Activated naive CD4-positive, alpha-beta T cell treated with anti-CD3 and anti-CD28 coated beads, Interleukin-2, amount 50 U/mL, for 72 hours (primary cell): ENCODE measurements at places on chromosomes 11 and 22.
A peak's percentile ranks its signal among the peaks of the same experiment; 100 is the strongest.

- DNase-seq: no peak
These were observed 3.7 kb upstream of the RELT start for GRCh38 chr11:73372375-73372993.

GRCh38 chr11:95451261-95451660, 220.3 kb upstream of the SESN3 start:
- DNase-seq: no peak

DNA sequence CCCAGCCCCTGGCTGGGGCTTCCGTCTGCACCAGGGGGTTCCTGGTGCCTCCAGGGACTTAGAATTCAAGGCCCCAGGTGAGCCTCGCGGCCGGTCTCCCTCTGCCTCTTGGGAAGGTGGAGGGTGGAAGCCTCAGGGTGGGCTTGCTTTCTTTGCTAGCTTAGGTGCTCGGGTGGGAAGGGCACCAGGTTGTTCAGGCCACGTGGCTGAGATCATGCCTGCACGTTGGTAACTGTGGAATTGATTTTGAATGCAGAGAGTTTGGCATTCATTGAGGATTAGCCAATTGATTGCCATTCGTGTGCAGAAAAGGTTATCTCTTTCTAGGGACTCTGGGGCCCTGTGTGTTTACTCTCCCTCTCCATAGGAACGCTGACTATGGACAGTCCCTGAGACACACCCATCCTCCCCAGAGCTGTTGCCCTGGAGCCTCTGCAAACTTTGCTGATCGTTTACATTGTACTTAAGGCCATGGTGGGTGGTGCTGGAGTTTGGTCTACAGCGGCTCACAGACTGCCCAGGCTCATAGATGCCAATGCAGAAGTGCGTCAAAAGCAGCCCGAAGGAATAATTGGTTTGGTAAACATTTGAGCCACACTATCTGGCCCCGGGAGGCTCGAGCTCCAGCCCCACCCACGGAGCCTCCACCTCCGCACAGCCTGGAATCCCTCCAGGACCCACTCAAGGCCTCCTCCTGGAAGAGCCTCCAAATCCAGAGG, 1457.7 kb downstream of the BRD1 start:
- DNase-seq: no peak

GRCh38 chr11:73412308-73412707, 36.1 kb downstream of the RELT start:
- no peak for DNase-seq

- no peak for DNase-seq
These were observed 78.7 kb upstream of the DRD2 start for GRCh38 chr11:113553915-113554314.

DNA sequence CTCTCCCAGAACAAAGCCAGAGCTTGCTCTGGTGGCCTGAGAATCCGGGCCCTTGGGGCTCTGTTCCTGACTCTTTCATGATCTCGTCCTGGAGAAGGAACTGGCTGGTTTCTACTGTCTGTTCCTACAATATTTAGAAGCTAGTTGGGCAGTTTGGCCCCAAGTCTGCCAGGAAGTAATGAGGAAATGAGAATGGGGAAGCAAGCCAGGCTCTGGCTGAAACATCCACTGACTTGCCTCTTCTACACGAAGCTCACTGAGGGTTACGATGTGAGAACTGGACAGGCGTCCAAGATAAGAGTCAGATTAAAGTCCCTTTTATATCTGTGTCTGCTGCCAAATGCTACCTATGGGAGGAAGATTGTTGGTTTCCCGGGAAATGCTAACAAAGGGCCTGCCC, 110.0 kb upstream of the KIRREL3 start:
- DNase-seq: no peak

DNA sequence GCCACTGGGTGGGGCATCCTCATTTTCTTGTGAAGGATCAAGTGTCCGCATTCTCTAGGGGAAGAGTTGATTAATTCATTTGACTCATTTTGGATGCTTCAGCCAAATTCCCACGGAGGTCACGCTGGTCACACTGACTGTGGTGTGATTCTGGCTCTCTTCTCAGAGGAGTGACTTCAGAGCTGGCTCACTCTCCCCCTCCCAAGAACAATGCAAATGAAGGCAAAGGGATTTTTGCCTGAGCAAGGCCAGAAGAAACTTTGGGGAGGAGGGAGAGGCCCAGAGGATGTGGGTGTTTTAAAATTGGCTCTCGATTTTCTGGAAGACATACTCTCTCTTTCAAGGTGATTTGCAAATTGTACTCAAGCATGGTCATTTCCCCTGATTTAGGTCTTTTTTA, 51.1 kb upstream of the LMO2 start:
- no peak for DNase-seq

- no peak for DNase-seq
These were observed 58.3 kb downstream of the TMPRSS5 start for GRCh38 chr11:113647856-113648255.

DNA sequence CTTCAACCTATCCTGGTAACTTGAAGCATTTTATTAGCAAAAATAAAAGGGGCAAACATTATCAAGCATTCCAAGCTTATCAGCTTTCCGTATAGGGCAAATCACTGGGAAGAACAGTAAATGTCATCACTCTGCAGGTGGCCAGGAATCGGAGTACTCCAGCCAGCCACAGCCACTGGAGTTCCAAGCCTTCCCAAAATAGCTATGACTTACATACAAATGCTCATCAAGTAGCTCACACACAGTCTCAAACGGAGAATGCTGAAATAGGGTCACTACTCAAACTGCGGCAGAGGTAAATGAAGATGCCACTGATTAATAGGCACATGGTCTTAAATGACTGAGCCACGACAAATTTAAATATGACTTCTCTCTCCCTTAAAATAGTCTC, 2.1 kb downstream of the USP28 start:
- no peak for DNase-seq

GRCh38 chr11:126034039-126034932, 28.4 kb downstream of the CDON start:
- DNase-seq: no peak

GRCh38 chr22:29226351-29226981, 20.8 kb downstream of the EMID1 start:
- no peak for DNase-seq

GRCh38 chr22:38126928-38127668, 16.6 kb upstream of the BAIAP2L2 start:
- no peak for DNase-seq

DNA sequence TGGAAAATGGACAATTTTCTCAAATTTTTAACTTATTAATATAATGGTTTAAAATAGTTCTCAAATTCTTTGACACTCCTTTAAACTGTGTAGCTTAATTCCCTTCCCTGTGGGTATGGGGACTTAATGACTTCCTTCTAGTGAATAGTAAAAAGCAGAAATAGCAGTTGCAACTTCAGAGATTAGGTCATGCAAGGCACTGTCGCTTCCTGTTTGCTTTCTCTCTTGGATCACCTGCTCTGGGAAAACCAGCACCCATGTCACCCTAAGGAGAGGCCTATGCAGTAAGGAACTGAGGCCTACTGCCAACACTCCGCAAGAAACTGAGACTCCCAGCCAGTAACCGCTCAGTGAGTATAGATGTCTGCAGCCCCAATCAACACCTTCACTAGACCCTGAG, 5.5 kb upstream of the PANX3 start:
- no peak for DNase-seq

- no peak for DNase-seq
These were observed 75.9 kb upstream of the ARFGAP3 start for GRCh38 chr22:42932857-42933484.

DNA sequence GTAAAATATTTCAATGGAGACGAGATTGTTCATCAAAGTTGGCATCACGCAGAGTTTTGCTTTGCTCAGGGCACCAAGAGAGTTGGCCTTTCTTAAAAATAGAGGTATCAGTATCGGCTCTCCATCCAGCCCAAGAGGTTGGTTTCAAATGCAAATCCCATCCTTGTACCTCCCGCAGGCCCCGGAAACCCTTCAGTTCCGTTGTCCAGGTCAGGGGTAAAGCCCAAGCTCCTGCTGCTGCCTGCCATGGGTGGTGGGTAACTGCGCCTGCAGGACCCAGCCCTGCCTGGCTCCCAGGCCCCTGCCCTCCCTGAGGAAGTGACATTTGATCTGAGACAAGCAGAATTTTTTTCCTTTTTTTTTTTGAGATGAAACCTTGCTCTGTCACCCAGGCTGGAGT, 49.3 kb upstream of the RTL6 start:
- DNase-seq: peak; percentile 38

DNA sequence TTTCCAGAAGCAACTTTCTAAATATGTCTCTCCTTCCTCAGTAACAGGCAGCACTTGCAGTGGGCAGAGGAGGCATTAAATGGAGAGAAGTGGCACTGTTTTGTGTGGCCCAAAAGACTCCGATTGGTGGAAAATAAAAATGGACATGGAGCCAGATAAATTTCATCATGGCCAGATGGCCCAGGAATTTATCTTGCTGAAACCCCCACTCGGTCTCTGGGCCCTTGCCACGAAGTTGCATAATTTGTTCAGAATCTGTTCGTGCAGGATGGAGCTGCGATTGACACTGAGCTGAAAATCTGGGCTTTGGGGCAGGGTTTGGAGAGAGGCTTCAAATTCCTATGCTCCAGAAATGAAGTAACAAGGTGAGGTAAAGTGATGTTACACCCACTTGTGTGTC, 65.5 kb downstream of the C11orf91 start:
- DNase-seq: no peak

DNA sequence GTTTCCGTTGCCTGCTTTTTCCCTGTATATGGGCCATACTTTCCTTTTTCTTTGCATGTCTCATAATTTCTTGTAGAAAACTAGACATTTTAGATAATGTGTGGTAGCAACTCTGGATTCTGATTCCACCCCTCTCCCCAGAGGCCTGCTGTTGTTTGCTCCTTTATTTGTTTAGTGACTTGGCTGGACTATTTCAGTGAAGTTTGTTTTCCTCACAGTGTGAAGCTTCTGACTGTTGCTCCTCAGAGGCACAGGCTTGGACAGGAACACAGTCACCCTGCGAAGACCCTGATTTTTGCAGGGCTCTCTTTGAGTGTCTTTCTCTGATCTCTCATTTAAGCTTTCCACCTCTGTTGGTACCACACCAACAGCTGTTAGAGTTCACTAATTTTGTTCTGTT, 72.5 kb downstream of the SWAP70 start:
- DNase-seq: no peak

- no peak for DNase-seq
These were observed 46.8 kb upstream of the IGLL5 start for GRCh38 chr22:22840780-22841179.

DNA sequence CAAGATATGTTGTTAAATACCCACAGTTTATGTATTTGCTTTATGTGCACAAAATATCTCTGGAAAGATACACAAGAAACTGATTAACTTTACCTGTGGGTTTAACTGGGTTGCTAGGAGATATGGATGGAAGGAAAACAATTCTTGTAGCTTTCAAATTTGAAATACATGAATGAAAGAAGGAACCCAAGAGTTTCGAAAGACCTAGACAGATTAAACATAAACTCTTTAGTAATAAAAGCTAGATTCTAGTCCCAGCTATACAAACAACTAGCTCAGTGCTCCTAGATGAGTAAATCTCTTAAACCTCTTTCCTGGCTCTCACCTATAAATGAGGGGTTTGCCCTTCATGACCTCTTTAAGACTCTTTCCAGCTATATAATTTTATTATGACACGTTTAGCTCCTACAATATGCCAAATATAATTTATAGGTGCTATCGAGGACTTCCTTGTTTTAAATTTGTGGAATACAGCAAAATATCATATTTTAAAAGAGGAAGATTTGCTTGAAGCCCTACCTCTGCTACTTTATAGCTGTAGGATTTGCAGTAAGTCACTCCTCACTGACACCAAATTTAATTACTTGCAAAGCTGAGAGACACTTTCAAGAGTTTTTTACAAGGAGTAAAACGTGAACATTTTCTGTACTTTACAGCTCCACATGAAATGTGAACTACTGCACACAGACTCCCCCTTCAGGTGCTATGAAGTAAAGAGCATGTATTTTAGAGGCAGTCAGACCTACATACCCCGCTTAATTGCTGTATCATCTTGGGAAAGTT, 50.7 kb downstream of the RRAS2 start:
- no peak for DNase-seq

DNA sequence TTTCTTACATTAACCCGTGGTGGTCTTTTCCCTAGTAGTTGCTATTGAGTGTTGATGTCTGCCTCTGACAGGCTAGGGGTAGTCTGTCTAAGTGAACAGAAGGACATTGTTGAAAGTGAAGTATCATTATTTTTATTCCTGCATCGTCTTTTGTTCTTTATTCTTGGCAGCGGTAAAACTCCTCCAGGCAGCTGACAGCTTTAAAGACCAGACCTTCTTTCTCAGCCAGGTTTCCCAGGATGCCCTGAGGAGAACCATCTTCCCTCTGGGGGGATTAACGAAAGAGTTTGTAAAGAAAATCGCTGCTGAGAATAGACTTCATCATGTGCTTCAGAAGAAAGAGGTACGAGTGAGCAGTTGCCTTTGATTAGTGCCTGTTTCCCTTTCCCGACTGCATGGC, 14.6 kb downstream of the TRMU start:
- no peak for DNase-seq

DNA sequence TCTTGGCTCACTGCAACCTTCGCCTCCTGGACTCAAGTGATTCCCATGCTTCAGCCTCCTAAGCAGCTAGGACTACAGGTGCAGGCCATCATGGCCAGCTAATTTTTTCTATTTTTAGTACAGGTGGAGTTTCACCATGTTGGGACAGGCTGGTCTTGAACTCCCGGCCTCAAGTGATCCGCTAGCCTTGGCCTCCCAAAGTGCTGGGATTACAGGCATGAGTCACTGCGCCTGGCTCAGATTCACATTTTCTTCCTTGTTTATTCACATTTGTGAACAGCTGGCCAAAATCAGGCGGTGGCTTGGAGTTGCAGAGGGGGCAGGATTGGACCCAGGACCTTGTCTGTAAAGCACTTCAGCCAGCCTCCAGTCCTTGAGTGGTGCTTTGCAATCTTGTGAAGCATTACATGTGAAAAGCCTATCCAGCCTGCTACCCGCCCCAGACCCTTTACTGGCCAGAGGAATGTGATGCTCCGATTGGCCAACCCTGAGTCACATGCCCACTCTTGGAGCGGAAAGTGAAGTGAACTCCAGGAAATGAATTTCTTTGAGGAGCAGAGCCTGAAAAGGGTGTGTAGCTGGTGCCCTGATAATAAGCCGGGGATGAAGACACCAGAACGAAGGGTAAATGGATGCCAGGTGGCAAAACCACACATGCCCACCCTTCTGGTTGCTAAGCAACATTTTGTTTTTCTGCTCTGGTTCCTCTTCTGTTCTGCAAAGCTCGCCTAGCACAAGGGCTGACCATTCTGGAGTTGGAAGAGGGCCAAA, 62.6 kb upstream of the PTPRJ start:
- DNase-seq: no peak

- no peak for DNase-seq
These were observed 426.7 kb downstream of the MIAT start for GRCh38 chr22:27084130-27084529.

- DNase-seq: no peak
These were observed 377.4 kb downstream of the DYNC2H1 start for GRCh38 chr11:103486604-103487003.

GRCh38 chr11:22344081-22344480, 5.9 kb downstream of the SLC17A6 start:
- DNase-seq: no peak
